Activated gamma-delta T cell treated with Interleukin-2 at 50 U/mL for 16 hours (primary cell): ENCODE measurements at places on chromosomes 5 and 9.

DNA sequence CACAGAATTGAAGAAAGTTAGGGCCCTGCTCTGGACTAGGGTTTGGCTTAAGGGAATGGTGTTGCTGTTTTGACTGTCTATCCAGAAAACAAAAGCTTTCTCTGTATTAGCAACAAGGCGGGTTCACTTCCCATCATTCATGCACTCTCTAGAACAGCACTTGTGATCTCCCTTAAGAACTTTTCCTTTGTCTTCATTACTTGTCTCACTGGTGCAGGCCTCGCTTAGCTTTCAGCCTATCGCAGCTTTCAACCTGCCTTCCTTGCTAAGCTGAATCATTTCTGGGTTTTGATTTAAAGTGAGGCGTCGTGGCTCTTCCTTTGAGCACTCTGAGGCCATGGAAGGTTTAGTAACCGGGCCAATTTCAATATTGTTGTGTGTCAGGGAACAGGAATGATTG, 35.2 kb upstream of the LPCAT1 start:
- DNase-seq = no peak

DNA sequence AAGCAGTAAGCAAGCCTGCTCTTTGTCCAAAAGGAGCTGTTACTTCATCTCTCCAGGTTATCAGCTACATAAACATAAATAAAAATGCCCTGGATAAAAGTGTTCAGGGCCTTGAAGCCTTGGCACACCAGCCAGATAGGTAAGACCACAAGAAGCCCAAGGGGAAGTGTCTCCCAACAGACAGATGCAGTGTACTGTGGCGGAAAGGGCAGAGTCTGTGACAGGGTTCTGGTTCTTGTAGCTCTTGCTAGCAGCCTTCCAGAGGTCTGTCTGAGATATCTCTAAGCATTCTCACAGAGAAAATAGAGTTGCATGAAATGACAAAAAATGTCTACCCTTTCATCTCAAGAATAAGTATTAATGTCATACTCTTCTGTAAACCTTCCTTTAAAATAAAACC, 30.1 kb downstream of the ISOC1 start:
- DNase-seq = no peak

DNA sequence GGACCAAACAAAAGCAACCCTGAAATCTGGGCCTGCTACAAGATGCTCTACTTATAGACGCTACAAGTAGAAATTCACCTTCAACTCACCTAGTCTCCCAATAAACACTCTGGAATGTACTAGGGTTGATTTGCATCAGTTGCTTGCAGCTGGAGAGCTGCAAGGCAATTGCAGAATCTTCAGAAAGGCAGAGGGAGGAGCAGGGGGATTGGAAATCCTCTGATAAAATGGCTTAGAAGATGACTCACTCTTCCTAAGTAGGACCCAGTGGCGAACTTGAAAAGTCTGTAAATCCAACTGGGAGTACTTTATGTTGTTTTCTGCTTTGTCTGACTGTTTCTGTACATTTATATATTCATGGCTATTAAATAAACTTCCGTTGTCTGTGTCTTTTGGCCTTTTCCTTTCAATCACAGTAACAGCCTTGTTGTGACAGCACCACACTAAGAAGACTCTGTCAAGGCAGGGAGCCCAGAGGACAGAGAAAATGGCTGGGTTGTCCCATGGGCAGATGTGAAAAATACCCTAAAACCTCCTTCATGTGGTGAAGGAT, 14.7 kb upstream of the MLLT3 start:
- no peak for DNase-seq

DNA sequence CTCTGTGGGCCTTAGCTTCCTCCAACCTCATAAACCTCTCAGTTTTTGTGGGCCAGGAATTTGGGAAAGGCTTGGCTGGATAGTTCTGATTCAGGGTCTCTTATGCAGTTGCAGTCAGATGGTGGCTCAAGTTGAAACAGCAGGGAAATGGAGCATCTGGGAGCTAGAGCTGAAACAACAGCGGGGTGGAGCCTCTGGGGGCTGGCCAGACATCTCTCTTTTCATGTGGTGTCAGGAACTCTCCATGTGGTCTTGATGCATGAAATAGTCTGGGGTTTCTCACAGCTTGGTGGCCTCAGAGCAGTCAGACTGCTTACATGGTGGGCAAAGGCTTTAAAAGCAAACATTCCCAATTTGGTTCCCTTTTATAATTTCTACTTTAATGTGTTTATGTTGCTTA, 13.5 kb downstream of the ZNF346 start:
- no peak for DNase-seq

GRCh38 chr5:163384669-163385068, 52.7 kb upstream of the CCNG1 start:
- DNase-seq = no peak

- DNase-seq = no peak
Measured at GRCh38 chr5:74304536-74304935, 336.0 kb downstream of the ENC1 start.
